ENCODE measurements at places on chromosomes 4 and X.

DNA sequence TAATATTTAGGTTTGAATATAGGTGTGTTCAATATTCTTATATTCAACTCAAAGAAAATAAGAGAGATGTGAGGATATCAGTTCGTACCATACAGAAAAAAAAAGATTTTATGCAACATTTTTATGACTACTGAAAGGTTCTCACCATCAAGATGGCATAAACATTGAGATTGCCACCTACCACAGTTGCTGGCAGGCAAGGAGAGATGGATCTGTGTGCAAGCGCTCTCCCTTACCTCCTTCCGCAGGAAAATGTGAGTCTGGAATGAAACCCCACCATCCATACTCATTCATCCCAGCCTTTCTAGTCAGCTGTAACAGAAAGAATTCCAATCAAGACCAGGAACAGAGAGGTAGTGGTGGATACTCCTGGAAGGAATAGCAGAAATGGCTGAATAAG lies 376.9 kb downstream of the PPP3CA start:
- no peak for DNase-seq

- no peak for DNase-seq
Observed at GRCh38 chr4:148171596-148171995, 270.6 kb downstream of the NR3C2 start.

DNA sequence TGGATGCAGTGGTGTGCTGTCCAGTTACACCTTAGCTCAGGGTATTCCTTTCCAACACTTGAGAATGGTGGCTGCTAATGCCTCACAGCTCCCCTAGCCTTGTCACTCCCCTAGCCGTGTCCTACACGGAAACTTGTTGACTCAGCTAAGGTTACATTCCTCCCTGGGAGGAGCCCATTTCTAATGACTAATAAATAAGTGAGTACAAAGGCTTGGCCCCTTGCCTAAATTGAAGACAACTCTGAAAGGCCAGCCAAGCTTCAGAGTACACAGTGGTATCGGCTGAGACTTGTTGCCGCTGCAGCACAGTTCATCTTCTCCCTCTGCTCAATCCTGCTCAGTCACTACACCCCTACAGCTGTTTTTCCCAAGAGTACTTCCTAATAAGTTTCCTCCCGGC lies 21.2 kb upstream of the SLC25A31 start:
- DNase-seq, result peak; percentile 5

GRCh38 chr4:143404555-143404954 lies 67.9 kb downstream of the GAB1 start:
- DNase-seq, result no peak

GRCh38 chrX:68658530-68658929 lies 11.1 kb downstream of the STARD8 start:
- DNase-seq, result no peak

- DNase-seq, result no peak
Observed at GRCh38 chrX:25025615-25026014, 9.8 kb upstream of the ARX start.

GRCh38 chrX:57674861-57675260 lies 5.2 kb downstream of the NLRP2B start:
- no peak for DNase-seq

DNA sequence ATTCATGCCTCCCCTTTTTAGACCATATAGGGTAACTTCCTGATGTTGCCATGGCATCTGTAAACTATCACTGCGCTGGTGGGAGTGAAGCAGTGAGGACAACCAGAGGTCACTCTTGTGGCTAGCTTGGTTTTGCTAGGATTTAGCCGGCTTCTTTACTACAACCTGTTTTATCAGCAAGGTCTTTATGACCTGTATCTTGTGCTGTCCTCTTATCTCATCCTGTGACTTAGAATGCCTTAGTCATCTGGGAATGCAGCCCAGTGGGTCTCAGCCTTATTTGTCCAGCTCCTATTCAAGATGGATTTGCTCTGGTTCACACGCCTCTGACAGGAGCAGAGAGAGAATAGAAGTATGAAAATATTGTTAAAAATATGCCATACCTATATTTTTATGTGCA lies 355.7 kb downstream of the ADGRL3 start:
- DNase-seq, result no peak

DNA sequence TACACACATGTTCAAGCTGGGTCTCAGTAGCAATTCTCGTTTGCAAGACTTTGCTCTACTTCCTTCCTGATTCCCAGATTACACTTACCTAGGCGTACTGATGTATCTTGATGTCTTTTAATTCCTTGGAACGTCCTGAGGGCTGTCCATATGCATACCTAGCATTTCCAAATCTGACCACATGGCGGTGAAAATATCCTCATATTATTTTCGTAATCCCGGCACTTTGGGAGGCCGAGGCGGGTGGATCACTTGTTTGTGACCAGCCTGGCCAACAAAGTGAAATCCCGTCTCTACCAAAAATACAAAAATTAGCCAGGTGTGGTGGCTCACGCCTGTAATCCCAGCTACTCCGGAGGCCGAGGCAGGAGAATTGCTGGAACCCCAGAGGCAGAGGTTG lies 1786.3 kb upstream of the TENM3 start:
- no peak for DNase-seq

GRCh38 chrX:8042304-8042703 lies 115.1 kb upstream of the PNPLA4 start:
- DNase-seq, result no peak

DNA sequence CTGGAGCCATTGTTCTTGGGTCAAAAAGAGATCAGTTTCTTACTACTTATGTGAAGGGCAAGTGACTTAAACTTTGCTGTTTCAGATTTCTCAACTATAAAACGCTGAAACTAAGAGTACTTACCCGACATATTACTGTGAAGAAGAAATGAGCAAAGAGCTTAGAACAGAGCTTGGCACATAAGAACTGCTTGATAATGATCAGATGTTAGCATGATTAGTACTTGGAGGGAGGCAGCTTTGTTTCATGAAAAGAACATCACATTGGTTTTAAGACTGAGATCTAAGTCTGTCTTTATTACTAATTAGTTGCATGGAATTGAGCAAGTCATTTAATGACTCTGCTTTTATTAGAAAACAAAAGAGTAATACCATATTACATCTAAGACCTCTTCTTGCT lies 169.1 kb downstream of the ARHGAP24 start:
- no peak for DNase-seq

All from NCI-H446 treated with DMSO at 0.1 percent for 48 hours (cell line).